ENCODE measurements at places on chromosomes 1 and 21.

- H3K27me3 ChIP-seq, result no peaks in the 10 kb centered on the region
- no peak overlapping the region for H3K27ac ChIP-seq
- DNase-seq, result no peak
- peaks cover 10% of the 10 kb centered on the region for H3K4me1 ChIP-seq
- H3K4me3 ChIP-seq, result no peak overlapping the region
- H3K36me3 ChIP-seq, result no peaks in the 10 kb centered on the region
Observed at GRCh38 chr21:29521872-29522271, 223.2 kb downstream of the BACH1 start.

DNA sequence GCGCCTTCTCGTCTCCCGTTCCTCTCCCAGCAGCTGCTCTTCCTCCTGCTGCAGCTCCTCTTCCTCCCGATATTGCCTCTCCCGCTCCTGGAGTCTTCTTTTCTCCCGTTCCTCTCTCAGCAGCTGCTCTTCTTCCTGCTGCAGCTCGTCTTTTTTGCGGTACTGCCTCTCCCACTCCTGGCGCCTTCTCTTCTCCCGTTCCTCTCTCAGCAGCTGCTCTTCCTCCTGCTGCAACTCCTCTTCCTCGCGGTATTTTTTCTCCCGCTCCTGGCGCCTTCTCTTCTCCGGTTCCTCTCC, 5.3 kb downstream of the TCHH start:
- no peak for DNase-seq
- no peaks in the 10 kb centered on the region for H3K36me3 ChIP-seq
- H3K27ac ChIP-seq, result no peak overlapping the region
- H3K4me3 ChIP-seq, result peak overlapping the region; percentile 52

DNA sequence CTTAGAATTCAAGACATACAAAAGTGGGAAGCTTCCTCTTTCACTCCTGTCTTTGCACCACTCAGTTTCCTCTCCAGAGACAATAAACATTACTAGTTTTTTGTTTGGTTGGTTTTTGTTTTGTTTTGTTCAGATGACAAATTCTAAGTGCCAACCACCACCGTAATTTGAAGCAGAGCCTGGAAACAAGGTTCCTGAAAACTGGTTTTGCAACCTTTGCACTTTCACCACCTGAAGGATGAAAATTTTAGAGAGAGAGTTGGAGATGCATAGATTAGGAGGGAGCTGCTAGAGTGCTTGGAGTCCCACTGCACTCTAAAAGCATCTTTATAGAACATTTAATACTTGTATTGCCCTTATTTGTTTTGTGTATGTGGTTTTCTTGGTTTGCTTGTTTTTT, 20.2 kb upstream of the MGST3 start:
- H3K4me1 ChIP-seq, result peaks cover 3% of the 10 kb centered on the region
- H3K27me3 ChIP-seq, result peaks cover 4% of the 10 kb centered on the region
- no peak overlapping the region for H3K27ac ChIP-seq
- H3K36me3 ChIP-seq, result no peaks in the 10 kb centered on the region
- DNase-seq, result no peak

GRCh38 chr1:109096120-109096519, 5.6 kb downstream of the TMEM167B start:
- no peak for DNase-seq
- H3K4me1 ChIP-seq, result peaks cover 63% of the 10 kb centered on the region
- H3K27ac ChIP-seq, result peak overlapping the region; percentile 56
- no peak overlapping the region for H3K4me3 ChIP-seq
- H3K36me3 ChIP-seq, result peaks cover 19% of the 10 kb centered on the region

DNA sequence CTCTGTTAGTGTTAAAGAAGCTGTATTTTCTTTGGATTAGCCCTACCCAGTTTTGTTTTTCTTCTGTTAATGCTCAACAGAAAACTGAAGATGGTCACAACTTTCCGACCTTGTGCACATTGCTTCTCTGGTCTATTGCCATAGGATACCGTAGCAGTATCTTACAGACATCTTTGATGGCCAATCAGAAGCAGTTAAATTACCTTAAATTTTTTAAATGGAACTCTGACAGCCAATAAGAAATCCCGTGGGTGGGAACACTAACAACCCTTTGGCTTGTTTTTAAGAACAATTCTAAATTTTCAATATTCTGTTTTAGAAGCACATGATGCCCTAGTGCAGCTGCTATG, 17.2 kb downstream of the NFYC start:
- no peaks in the 10 kb centered on the region for H3K27me3 ChIP-seq
- H3K36me3 ChIP-seq, result no peaks in the 10 kb centered on the region
- DNase-seq, result no peak
- peaks cover 71% of the 10 kb centered on the region for H3K4me1 ChIP-seq

DNA sequence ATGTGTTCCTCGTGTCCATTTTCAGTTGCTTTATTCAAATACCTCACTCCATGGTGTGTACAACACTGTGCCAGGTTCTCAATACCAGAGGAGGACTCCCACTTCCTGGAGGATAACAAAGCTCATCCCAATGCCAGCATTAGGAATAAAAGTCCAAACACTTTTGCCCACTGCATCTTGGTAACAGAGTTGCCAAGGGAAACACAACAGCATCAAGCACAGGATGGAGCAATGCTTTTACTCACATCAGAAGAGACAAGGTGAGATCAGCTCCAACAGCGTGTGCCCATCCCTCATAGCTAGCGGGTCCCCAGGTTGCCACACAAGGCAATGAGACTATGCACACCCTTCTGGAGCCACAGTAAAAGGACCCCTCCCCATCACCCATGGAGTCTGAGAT, 2.9 kb downstream of the KRTAP20-4 start:
- H3K4me3 ChIP-seq, result no peak overlapping the region
- H3K36me3 ChIP-seq, result no peaks in the 10 kb centered on the region
- no peak overlapping the region for H3K27ac ChIP-seq
- DNase-seq, result no peak
- H3K4me1 ChIP-seq, result no peaks in the 10 kb centered on the region

DNA sequence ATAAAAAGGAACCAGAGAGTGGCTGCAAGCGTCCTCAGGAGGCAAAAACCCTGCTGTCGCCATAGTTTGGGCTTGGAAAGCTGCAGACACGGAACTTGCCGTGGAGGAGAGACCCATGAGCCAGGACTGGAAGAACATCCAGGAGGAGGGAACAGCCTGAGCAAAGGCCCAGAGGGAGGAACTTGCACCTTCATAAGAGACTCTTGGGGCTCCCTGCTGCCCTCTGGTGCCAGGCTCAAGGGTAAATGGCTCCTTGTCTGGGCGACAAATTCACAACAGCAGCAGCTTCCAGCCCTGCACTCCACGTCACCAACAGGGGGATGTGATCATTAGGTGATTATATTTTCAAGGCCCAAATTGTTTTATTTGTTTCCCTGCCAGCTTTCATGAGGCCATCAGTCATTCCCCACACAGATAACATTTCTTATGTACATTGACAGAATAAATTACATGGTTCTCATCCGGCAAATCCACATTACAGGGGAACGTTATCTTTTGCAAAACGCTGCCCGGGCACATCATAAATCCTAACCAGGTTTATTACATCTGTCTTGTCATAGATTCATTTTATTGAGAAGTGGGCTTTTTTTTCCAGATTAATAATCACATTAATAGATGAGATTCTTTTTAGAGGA, 143.0 kb upstream of the GRIK3 start:
- no peaks in the 10 kb centered on the region for H3K4me1 ChIP-seq
- peaks cover 24% of the 10 kb centered on the region for H3K27me3 ChIP-seq
- DNase-seq, result no peak
- no peak overlapping the region for H3K27ac ChIP-seq
- H3K4me3 ChIP-seq, result no peak overlapping the region
- H3K36me3 ChIP-seq, result no peaks in the 10 kb centered on the region

DNA sequence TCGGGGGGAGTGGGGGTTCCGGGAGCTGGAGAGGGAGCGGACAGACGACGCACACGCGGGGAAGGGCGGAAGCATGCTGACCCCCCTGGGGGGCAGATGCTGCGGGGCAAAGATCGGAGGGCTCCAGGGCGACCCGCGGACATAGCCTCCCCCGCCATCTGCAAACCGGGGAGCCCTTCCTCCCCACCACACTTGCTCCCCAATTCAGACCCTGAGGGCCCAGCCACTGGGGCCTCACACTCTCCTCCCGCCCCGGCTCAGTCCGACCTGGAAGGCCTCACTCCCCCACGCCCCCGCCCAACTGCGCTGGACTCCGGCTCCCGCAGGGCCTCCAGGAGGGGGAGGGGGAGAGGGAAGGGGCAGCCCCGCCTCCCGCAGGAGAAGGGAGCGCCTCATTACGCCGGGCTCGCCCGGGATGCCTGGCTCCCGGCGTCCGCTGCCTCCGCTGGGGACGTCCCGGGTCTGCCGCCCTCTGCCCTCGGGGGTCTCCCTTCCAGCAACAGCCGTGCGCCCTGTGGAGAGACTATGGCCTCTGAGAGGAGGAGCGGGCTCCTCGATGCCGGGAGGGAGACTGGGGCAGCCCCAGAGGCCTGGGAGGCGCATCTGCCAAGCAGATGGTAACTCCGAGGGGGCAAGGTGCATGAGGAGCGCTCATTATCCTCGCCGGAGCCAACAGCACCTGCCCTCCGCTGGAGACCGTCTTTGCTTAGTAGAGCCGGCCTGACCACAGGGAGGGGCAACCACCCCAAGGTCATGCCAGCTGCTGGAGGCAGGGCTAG, 636 bp upstream of the CAMK2N1 start:
- peak; percentile 86 for DNase-seq
- peaks cover 45% of the 10 kb centered on the region for H3K27me3 ChIP-seq
- peak overlapping the region; percentile 80 for H3K27ac ChIP-seq
- H3K4me1 ChIP-seq, result peaks cover 38% of the 10 kb centered on the region
- no peaks in the 10 kb centered on the region for H3K36me3 ChIP-seq
- peak overlapping the region; percentile 57 for H3K4me3 ChIP-seq

- peaks cover 8% of the 10 kb centered on the region for H3K4me1 ChIP-seq
- no peak overlapping the region for H3K27ac ChIP-seq
- no peaks in the 10 kb centered on the region for H3K27me3 ChIP-seq
- DNase-seq, result peak; percentile 65
- no peak overlapping the region for H3K4me3 ChIP-seq
- H3K36me3 ChIP-seq, result no peaks in the 10 kb centered on the region
Observed at GRCh38 chr1:179820226-179820970, 57.2 kb downstream of the TOR1AIP2 start.

DNA sequence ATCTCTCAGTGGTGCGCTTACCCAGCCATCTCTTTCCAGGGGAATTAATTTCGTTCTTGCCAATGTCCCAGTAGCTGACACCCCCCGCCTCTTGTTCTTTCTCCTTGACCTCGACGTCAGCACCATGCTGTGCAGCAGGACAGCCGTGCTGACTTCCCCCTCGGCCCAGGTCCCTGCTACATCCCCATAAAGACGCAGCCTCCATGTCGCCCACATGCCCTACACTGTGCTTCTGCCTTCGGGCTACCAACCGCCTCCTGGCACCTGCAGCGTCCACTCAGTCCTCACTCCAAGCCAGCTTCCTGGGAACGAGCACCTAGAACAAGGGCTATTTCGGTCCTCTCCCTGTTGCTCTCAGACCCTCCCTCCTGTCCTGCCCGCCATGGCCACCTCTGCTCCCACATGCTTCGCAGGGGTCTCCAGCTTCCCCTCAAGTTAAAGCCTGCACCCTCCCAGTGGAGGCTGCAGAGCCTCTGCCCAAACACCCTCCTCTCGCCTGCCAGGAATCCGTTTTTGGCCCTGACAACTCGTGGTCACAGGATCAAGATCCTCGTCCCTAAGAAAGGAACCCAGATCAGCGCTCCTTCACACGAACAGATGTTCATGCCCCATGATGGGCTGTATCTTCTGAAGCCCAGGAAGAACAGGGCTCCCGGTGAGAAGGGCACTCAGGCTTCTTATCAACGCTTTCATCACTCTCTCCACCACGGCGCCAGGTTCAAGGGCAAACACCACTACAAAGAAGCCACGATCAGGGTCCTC, 109.7 kb downstream of the NPHP4 start:
- no peaks in the 10 kb centered on the region for H3K4me1 ChIP-seq
- no peaks in the 10 kb centered on the region for H3K27me3 ChIP-seq
- H3K27ac ChIP-seq, result no peak overlapping the region
- DNase-seq, result no peak
- no peak overlapping the region for H3K4me3 ChIP-seq

- H3K4me1 ChIP-seq, result no peaks in the 10 kb centered on the region
- no peak overlapping the region for H3K27ac ChIP-seq
- no peak overlapping the region for H3K4me3 ChIP-seq
- no peaks in the 10 kb centered on the region for H3K36me3 ChIP-seq
Observed at GRCh38 chr1:199742547-199742946, 285.0 kb upstream of the NR5A2 start.

- no peak for DNase-seq
- no peaks in the 10 kb centered on the region for H3K4me1 ChIP-seq
- H3K36me3 ChIP-seq, result no peaks in the 10 kb centered on the region
- H3K27me3 ChIP-seq, result no peaks in the 10 kb centered on the region
- H3K4me3 ChIP-seq, result no peak overlapping the region
Observed at GRCh38 chr1:186496171-186496851, 35.4 kb upstream of the PDC start.

DNA sequence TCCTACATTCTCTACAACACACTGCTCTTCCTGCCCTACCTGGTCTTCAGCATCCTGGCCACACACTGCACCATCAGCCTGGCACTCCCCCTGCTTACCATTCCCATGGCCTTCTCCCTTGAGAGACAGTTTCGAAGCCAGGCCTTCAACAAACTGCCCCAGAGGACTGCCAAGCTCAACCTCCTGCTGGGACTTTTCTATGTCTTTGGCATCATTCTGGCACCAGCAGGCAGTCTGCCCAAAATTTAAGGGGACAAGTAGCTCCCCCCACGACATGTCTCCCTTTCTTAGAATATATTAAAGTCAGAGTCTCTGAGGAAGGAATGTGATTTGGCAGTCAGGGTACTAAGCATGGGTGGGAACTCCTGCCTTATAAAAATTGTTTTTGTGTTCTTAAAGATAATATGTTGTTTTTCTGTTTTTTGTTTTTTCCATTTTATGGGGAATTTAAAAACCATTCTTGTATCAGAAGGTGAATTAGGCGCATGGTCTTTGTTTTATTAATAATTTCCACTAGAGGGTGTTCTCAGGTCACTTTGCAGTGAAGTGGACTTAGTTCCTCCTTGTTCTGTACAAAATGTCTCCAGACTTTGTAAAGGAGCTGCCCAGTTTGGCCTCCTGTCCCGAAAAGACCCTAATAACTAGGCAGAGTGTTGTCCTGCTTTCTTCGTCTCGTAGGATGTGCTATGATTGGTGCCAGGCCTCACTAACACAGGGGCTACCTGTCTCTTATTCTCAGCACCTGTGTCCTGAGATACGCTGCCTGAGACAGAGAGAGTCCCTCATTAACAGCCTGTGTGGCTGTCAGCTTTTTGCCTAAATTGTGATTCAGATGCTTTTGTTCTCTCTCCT, 13.1 kb downstream of the UBIAD1 start:
- H3K27ac ChIP-seq, result no peak overlapping the region
- no peak overlapping the region for H3K4me3 ChIP-seq
- H3K27me3 ChIP-seq, result no peaks in the 10 kb centered on the region
- DNase-seq, result no peak
- H3K4me1 ChIP-seq, result peaks cover 8% of the 10 kb centered on the region

GRCh38 chr1:100423832-100424337, 71.6 kb downstream of the CDC14A start:
- no peak overlapping the region for H3K27ac ChIP-seq
- no peak for DNase-seq
- H3K27me3 ChIP-seq, result no peaks in the 10 kb centered on the region

GRCh38 chr1:118878661-118879060, 109.5 kb downstream of the TBX15 start:
- no peak overlapping the region for H3K27ac ChIP-seq
- H3K4me3 ChIP-seq, result no peak overlapping the region
- no peak for DNase-seq
- H3K36me3 ChIP-seq, result no peaks in the 10 kb centered on the region

GRCh38 chr1:118360817-118361216, 175.8 kb upstream of the SPAG17 start:
- DNase-seq, result no peak
- H3K27me3 ChIP-seq, result no peaks in the 10 kb centered on the region
- H3K4me3 ChIP-seq, result no peak overlapping the region

Measured in suprapubic skin (tissue), 4 donors.